ENCODE measurements at places on chromosomes 2 and 18.

- no peak for DNase-seq
Observed at GRCh38 chr2:171515672-171516298, 6.5 kb upstream of the CYBRD1 start.

GRCh38 chr2:99085421-99085820, 56.1 kb upstream of the C2orf15 start:
- no peak for DNase-seq

DNA sequence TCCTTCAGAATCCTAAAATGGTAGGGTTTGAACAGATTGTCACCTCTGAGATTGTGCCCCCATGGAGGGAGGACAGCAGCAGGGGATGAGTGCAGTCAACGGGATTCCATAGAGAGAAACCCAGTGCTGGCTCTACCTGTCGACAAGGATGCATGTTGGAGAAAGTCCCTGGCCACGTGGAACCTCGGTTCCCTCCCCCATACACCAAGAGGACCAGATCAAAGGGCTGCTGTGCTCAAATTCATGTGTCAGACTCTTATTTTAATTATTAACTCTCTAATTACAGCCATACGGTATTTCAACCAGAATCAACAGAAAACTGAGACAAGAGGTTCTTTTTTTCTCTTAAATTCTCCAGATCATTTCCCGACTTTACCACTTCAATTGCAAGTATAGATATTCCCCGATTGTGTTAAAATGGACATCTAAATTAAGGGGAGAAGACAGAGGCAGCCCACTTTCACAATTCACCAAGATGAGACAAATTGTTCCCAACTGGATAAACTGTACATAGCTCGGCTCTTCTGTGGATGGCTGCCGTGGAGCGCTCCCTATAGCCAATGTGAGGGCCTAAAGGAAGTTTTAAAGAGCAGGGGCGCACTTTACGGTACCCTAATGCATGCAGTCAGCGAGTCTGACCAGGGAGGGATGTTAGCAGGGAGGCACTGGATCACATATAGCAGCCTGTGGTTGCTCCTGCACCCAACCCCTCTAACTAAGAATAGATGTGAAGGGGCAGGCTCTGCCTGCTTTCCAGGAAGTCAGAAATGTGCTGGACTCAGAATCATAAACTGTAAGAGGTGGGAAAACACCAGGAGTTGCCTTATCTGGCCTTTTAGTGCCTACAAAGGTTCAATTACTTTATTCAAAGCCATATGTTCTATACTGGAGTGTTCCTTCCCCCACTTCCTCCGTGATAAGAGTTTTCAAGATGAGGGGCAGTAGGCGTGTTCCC, 123.1 kb downstream of the CACNB4 start:
- no peak for DNase-seq

- peak; percentile 52 for DNase-seq
Observed at GRCh38 chr2:219464286-219465032, 29.8 kb downstream of the SPEG start.

GRCh38 chr2:10873171-10873570, 38.6 kb upstream of the KCNF1 start:
- DNase-seq: no peak

DNA sequence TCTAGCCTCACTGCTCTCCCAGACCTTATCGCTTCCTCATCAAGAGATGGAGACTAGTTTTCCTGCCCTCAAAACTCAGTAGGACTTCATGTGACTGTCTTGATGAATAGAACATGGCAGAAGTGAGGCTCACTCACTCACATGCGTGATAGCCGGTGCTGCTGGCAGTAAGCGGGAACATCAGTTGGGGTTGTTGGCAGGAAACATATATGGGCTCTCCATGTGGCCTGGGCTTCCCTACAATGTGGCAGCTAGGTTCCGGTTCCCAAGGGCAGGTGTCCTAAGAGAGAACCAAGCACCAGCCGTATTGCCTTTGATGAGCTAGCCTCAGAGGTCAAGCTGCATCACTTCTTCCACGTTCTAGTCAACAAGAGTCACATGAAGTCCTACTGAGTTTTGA, 15.2 kb upstream of the FAHD2A start:
- DNase-seq: no peak

DNA sequence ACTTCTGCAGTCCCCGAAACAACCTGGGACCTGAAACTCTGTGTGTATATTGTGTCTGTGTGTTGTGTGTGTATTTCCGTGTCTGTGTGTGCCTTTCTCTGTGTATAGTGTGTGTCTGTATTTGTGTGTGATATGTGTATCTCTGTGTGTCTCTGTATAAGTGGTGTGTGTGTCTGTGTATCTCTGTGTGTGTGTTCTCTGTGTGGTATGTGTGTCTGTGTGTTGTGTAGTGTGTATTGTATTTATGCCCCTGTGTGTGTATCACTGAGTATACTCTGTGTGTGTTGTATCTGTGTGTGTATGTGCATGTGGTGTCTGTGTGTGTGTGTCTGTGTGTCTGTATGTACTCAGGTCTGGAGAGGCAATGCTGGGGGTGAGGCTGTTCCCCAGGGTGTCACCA, 11.6 kb downstream of the CASP8 start:
- no peak for DNase-seq

GRCh38 chr2:46748121-46748520, 167.5 kb downstream of the MCFD2 start:
- DNase-seq: no peak

Measured in HuH-7 (cell line).